ENCODE measurements at places on chromosomes 12 and 14.

GRCh38 chr12:89765959-89766824 is 57.6 kb upstream of the ATP2B1 start:
- no peak for DNase-seq

DNA sequence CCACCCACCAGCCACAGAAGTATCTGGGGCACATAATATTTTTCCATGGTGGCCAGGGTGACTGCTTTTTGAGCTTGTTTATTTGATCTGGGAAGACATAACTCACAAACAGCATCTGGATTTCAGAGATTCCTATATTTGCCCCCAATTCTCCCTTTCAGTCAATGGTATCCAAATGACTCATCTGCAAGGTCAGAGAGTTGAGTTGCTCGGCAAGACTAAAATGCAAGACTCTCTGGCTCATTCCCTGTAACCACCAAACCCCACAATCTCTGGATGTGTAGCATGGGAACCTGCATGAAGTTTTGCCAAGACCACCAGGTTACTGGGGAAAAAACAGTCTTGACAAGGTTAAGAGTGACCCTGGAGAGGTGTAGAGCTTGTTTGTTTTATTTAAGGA is 174.9 kb upstream of the FAR2 start:
- DNase-seq, result peak; percentile 58

DNA sequence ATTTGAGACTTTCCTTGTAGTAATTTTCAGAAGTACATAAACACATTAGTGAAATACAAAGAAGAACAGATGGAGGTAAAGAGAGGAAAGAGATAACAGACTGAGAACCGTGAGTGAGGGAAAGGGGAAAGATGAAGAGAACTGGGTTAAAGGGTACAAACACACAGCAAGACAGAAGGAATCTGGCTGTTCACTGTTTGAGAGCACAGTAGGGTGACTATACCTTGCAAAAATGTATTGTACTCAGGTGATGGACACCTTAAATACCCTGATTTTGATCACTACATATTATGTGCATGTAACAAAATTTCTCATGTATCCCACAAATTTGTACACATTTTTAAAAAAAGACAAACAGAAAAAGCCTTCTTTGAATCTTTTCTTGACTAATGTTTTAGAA is 2.7 kb upstream of the TRHDE start:
- no peak for DNase-seq

- DNase-seq, result no peak
Measured at GRCh38 chr14:99296517-99296916, 24.5 kb upstream of the BCL11B start.

GRCh38 chr12:56488041-56488955 is at the start of gene GLS2:
GLS2 (minus strand) TSS chr12:56488161; CDS start chr12:56488118, 43 bp downstream.
- DNase-seq, result peak; percentile 73

DNA sequence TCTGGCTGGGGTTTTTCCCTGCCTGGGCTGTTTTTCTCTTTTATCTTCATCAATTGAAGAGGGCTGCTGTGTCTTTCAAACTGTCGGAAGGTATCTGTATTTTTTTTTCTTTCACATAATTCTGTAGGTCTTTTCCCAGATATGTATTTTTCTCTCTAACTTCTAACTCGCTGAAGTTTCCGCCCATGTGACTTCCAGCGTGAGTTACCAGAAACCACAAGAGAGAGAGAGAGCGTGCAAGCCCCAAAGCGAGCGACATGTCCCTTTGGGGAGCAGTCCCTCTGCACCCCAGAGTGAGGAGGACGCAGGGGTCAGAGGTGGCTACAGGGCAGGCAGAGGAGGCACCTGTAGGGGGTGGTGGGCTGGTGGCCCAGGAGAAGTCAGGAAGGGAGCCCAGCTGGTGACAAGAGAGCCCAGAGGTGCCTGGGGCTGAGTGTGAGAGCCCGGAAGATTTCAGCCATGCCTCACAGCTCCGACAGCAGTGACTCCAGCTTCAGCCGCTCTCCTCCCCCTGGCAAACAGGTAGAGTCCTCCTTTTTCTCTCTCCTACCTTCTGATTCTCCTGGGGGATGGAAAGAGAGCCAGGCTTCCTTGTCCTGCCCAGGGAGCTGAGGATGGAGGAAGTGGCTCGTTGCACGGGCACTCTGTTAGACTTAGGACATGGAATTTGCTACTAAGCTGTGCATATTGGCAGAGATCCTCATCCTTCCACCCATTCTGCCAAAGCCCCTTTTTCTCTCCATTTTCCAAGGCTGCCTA is at the start of gene BATF:
BATF (plus strand) TSS at position 246 of the 759 bp plus-strand sequence; CDS start at position 460, 214 bp downstream.
- DNase-seq, result no peak

DNA sequence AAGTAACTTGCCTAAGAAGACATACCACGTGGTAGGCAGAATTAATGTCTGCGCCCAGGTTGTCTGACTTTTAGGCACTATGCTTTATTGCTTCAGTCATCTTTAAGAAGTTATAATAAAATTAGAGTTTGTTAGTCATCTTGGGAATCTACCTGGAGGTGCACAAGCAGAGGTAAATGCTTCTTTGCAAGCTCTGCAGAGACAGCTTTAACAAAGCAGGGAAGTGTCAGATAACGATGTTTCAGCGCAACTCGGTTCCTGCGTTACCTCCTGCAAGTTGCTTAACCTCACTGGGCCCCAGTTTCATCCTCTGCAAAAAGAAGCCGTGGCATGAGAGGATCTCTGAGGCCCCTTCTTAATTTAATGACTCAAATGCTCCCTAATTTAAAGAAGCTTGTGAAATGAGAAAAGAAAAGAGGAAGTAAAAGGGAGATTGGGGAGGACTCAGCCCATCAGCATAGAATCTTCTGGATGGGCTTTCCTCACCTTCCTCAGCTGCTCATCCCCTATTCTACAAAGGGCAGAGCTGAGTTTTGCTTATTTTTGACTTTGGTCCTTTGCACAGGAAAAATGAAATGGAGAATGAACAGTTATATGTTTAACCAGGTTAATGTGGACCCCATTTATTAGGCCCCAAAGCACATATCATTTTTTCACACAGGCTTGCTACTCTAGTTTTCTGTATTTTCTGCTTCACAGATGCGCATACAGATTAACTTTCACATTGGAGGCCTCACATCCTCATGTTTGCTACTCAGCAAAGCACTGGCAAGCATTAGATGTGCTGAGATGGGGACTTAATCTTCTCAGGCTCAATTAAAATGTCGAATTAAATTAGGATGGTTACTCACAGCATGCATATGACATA is 5.1 kb downstream of the ARHGDIB start:
- DNase-seq, result no peak

DNA sequence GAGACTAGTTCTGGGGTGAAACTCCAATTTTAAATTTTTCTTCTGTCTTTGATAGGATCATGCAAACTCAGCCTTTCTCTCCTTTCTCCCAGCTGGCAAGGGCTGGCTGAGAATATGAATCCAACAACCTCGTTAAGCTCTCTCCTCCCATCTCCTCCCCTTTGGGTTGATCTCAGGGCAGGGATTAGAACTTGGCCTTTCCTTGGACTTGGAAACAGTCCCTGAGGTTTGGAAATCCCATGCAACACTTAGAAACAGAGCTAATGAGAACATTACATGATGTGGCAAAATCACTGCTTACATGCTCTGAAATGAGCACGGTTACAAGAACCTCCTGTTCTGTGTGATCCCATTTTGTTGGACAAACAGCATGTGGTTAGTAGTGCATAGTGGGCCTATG is 31.6 kb downstream of the ACACB start:
- peak; percentile 81 for DNase-seq

- peak; percentile 36 for DNase-seq
Measured at GRCh38 chr12:26499979-26500640, 304.7 kb downstream of the SSPN start.

DNA sequence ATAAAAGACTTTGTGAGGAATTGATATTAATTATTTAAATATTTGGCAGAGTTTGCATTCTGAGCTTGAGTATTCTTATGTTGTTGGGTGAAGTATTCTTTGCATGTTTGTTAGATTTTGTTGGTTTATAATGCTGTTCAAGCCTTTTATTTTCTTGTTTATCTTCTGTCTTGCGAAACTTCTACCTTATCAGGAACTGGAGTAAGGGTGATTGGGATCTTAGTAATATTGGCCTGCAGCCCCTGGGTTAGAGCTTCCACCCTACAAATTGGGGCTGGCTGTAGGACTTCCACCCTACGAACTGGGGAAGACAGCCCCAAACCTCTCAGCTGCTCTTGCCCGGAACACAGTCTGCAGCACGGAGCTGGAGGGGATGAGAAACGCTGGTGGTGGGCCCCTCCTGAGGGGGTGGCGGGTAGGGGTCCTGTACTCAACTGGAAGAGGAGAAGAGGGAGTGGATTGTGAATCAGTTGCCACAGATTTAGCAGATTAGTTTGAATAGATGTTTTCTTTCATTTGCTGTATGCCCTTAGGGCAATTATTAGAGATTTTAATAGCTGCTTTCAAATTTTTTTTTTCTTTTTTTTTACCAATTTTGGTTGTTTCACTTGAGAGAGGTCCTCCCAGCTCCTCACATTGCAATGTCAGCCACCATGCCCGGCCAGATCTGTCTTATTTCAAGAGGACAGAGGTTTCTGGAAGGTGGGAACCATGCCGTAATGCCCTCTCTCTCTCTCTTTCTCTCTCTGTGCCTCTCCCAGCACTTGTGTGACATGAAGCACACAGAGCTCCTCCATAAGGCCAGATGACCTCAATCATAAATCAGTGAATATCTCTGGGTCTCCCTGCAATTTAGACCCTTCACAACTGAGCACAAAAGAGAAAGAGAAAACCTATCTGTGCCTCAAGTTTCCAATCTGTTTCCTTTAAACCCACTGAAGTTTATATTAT is 123.4 kb downstream of the DICER1 start:
- DNase-seq, result no peak

- no peak for DNase-seq
Measured at GRCh38 chr14:67690011-67690410, 5.6 kb downstream of the RDH11 start.

DNA sequence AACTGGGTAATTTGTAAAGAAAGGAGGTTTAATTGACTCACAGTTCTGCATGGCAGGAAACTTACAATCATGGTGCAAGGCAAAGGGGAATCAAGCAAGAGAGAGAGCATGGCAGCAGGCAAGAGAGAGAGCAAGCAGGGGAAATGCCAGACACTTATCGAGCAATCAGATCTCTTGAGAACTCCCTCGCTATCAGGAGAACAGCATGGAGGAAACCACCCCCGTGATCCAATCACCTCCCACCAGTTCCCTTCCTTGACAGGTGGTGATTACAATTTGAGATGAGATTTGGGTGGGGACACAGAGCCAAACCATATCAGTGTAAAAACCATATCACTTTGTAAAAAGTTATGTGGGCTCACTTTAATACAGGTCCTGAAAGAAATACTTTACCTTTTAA is 56.4 kb upstream of the NEDD1 start:
- no peak for DNase-seq

DNA sequence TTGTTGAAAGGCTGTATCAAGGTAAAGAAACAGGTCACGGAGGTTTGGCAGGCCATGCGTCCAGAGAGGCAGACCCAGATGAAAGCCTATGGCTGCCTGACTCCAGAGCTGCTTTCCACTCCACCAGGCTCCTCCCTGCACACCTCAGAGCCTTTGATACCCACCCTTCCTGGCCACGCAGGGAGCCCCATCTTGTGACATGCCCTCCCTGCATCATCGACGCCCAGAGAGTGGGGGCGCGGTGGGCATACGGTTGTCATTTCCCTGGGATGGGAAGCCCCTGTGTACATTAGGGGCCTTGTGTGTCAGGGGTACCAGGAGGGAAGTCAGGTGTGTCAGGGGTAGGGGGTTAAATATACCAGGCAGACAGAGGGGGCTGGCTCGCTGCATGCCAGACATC is 30.3 kb upstream of the GPR68 start:
- no peak for DNase-seq

GRCh38 chr14:44341116-44341515 is 166.0 kb downstream of the FSCB start:
- DNase-seq, result no peak

GRCh38 chr14:47210099-47210498 is 465.3 kb downstream of the MDGA2 start:
- no peak for DNase-seq

DNA sequence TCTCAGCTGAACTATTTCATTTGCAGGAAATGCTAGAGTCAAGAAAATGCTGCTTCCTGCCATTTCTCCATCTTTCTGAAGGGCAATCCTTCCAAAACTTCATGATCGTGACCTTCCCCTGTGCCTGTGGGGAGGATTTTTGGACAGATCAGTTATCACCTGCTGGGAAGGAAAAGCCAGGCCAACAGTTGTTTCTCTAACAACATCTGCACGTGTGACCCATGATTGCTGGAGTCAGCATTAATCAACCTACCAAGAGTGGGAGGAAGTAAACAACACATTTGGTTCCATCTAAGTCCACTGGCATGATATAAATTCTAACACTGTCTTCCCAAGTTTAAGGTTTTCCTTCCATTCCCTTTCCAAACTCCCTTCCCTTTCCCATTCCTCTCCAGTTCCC is 172.7 kb downstream of the APAF1 start:
- DNase-seq, result no peak

DNA sequence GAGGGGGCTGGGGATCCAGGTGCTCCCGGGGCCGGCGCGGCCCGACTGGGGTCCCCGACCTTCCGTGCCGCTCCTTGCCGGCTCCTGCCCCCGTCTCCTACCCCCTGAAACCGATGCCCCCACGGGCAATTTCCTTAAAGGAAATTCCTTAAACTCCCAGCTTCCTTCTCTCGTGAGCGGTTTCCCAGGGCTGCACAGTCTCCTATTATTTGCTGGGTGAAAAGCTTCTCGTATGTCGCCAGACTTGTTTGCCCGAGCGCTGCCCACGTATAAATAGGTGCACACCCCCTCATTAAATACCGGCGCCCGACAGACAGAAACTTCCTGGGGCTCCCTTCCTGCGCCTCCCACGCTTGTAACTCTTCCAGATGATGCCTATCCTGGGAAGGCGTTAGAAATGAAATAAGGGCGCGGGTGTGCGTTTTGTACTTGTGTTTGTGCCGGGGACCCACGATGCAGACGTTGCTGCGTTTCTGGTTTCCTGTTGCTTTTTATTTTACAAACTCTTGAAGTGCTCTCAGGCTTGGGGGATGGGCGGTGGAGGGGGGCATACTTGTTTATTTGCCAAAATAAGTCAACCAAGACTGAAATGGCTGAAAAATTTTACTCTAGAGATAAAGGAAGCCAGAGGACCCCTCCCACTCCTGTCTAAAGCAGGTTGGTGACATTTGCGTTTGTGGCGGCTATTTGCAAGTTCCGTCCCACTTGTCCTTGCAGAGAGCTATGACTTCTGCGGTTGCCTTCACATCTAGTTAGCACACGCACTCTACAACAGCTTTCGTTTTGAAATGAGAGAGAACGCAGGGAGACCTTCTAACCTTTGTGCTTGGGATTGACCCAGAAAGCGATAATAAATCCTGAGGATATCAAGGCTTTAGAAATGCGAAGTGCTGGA is 1.0 kb downstream of the HIP1R start:
- peak; percentile 35 for DNase-seq

- no peak for DNase-seq
Measured at GRCh38 chr12:13147688-13148484, 44.4 kb upstream of the GSG1 start.
